Effector memory CD4-positive, alpha-beta T cell (primary cell): ENCODE measurements at places on chromosomes 11 and 22.

DNA sequence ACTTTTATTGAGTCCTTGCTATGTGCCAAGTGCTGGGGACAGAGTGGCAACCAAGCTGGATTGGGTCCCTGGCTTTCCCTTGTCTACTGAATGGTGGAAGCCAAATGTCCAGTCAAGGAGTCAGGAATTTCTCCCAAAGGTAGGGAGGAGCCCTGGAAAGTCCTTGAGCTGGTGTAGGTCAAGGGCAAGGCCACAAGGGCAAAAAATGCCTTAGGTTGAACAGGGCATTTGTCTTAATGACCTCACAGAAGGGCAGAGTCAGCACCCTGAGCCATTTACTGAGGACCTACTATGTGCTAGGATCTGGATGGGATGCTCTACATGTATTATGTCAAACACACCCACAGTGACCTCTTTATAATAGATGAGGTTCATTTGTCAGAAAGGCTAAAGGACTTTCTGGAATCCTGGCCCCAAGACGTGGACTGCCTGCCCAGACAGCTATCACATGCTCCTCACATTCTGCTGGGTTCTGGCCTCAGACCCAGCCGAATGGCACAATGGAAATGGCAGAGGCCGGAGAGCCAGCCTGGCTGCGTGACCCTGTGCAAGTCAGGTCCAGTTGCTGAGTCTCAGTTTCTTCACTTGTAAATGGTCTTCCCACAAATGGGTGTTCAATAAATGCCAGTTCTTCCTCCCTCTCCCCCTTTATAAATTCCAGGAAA lies 17.7 kb downstream of the MOGAT2 start:
- no peak for DNase-seq

DNA sequence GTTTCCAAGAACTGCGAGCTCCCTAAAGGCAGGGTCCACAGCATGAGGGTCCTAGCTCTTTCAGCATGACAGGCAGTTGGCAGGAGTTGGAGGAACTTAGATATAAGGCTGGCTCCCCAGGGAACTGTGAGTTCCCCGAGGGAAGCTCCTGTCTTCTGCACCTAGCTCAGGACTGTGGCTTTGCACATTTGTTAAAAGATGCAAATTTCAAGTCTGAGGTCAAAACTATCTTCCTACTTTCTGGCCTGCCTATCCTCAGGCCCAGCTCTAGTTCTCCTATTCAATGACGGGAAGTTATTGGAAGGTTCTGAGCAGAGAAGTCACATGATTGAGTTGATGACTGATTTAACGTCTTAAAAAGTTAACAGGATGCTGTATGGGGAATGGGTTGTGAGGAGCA lies 11.7 kb upstream of the UCP3 start:
- DNase-seq = no peak

DNA sequence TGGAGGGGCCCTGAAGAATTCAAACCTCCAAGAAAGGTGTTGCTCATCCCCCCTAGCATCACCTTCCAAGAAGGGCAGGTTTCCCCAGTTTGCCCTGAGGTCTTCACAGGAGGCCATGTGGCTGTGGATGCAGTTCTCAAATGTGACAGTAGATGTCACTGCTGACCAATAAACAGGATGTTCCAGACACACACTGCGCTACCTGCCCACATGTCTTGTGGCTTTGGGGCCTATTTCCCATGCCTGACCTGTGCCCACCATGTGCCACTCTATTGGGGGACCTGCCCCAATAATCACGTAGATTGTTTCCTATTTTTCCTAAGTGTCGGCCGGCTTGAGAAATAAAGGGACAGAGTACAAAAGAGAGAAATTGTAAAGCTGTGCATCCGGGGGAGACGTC lies 4.5 kb downstream of the GSTT2 start:
- peak; percentile 54 for DNase-seq

- peak; percentile 28 for DNase-seq
These were observed 88.4 kb downstream of the SLC1A2 start for GRCh38 chr11:35330931-35331330.

- DNase-seq = peak; percentile 73
These were observed 109.3 kb downstream of the GGTLC2 start for GRCh38 chr22:22753526-22754267.

DNA sequence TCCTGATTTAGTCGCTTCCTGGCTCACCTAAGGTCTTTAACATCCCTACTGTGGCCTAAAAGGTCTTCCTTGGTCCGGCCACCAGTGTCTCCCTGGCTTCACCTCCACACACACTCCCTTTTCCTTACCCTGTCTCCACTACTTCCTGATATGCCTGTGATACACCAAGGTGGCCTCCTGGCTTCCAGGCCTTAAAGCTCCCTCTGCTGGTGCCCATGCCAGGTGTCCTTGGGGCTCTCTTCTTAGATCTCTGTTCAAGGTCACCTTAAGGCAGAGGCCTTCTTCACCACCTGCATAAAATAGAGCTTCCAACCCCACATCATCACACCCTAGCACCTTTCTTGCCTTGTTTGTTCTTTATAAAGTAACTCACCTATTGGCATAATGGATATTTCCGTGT lies 787.7 kb downstream of the NTM start:
- no peak for DNase-seq

DNA sequence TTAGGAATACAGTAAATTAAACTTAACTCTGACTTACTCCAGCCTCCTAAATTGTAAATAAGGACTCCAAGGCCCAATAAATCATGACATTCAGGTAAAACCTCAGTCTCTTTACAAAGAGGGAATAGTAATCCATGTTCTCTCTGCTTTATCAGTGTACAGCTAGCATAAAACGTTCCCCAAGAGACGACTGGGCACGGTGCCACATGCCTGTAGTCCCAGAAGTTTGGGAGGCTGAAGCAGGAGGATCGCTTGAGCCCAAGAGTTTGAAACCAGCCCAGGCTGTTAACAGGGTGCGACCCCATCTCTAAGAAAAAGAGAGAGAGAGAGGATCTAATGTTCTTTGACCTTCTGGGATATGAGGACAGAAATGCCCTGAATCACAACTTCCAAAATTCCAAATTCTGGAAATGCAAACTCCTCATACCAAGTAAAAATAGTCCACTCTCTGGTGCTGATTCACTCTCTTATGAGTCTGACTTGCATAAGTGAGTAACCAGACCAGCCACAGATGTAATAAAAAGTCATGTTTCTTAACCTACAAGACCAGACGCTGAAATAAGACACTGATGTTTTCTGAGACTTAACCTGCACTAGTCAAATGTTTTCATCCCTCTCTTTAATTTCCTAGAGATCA lies 25.5 kb downstream of the NNMT start:
- no peak for DNase-seq

DNA sequence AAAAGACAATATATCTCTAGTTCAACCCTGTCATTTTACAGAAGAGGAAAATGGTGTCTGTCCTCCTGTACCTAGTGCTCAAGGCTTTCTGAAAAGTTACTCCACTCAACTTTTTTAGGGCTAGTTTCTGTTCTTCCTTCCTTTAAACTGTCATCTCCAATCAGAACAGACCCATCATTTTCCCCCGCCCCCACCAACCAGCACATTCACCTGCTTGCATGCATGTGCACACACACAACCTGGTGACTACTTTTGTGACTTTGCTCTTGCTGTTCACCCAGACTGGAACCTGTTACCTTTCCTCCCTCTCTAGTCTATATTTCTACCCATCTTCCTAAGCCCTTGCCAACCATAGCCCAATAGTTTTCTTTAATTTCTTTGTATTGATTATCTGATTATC lies 5.6 kb downstream of the FBXO7 start:
- no peak for DNase-seq

GRCh38 chr11:19077965-19078364 lies 17.4 kb upstream of the MRGPRX2 start:
- no peak for DNase-seq

GRCh38 chr11:72352859-72353551 lies 81.3 kb downstream of the CLPB start:
- no peak for DNase-seq

DNA sequence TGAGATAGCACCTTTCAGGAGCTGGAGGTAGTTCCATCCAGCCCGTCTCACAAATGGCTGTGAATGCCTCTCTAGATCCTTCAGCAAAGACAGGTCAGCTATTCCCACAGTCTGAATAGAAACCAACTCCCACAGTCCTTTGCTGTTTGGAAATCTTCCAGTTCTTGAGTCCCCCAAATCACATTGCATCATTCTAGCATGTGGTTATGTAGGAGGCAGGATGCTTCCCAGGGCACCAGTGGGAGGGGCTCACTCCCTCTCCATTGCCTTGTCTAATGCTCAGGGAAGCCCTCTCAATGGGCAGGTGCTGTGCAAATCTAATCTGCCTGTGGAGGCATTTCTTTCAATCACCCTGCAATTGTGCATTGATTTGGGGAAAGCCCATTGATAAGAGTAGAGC lies 14.6 kb downstream of the NAV2 start:
- DNase-seq = no peak

GRCh38 chr11:107780136-107780535 lies 68.3 kb upstream of the SLN start:
- no peak for DNase-seq
